NCI-H2029 treated with DMSO at 0.1 percent for 48 hours (cell line): ENCODE measurements at places on chromosomes 3 and 15.

GRCh38 chr3:184037816-184038215 is 6.3 kb downstream of the HTR3D start:
- DNase-seq: no peak

GRCh38 chr3:12255393-12255792 is 33.5 kb upstream of the PPARG start:
- DNase-seq: no peak

GRCh38 chr3:10532939-10533736 is 27.8 kb upstream of the ATP2B2 start:
- DNase-seq: no peak

DNA sequence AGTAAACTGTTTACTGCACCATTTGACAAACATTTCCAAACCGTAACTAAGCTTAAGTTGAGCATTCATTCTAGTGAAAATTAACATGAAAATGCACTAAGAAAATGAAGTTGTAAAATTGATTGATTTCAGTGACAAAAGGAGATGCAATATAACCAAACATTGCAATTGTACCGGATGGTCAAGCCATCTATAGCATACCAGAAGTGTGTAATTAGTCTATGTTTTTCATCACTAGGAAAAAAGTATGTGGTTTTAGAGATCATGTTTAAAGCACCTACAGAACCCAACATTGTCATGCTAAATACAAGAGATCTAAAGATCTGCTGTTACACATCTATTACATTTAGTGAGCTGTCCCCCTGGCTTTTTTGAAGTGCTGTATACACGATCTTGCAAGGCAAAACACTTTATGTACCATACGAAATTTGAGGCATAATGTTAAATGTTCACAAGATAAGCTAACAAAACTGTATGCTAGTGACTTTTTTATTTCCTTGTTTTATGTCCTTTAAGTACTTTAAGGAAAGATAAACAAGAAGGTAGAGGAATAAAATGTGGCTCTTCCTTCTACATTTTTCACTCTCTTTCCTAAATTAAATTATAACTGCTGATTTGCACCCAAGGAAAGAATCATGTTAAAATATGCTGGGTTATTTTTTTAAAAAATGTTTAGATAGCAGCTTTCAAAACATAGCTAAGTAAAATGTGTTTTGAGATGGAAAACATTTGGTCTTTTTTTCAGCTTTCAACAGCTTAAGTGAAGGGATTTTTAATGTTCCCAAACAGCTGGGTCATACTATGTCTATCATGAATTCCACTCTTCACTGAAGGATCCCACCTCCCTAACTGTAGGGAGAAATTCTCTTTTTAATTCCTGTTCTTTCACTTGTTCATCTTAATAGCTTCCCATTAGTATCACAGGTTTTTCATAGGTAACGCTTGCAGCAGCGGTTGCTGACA is 498.0 kb downstream of the MECOM start:
- no peak for DNase-seq

DNA sequence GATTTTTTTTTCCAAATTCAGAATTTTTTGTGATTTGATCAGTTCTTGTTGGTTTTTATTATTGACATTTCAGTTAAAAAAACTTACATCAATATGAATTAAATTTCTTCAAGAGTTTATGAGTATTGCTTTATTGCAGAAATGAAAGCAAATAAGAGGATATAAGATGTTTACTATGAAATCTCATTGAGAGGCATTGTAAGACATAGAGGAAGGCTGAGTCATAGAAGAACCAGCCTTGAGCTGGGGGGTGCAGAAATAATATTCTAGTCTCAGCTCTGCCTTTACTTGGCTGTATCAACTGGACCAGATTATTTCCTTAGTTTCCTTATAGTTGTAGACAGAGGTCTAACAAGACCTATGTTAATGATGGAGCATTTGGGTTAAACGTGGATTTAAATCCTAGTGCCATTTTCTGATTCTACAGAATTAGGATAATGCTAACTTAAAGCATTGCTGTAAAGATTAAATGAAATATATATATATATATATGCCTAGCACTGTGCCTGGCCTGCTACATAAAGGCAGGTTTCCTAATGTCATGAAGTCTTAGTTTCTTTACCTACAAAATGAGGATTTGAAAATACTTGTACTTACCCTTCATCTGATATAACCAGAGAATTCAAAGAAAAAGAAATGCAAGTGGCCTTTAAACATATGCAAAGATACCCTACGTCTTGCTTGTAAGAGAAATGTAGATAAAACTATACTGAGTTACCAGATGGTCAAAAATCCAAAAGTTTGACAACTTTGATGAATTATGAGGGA is 7.3 kb downstream of the FAM98B start:
- no peak for DNase-seq

GRCh38 chr3:34312684-34313083 is 514.3 kb downstream of the PDCD6IP start:
- no peak for DNase-seq

DNA sequence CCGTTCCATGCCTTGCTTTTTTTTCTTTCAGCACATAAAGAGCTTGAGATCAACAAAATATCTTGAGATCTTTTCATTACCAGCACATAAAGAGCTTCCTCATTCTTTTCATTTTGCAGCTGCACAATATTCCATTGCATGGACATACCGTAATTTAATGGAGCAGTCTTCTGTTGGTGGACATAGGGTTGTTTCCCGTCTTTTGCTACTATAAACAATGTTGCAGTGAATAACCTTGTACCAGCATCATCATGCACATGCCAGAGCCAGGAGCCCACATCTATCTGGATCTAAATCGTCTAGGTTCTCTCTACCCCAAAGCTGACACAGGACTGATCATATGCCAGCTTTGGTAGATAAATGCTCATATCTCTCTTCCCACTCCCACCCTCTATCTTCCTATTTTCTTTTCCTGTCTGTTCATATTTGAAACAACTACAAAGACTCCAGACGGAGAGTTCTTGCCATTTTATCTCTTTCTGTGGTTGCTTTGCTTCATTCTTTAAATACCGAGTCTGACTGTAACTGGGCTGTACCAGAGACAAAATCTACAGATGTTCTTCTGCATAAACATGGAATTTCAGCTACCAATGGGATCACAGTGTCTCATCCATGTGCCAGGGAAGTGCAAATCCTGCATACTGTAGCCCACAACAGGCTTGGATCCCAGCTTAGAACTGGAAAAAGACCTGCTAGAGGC is 47.1 kb upstream of the AKAP13 start:
- DNase-seq: no peak
